ENCODE measurements at places on chromosomes 6 and 20. TPM values are rescaled to one million over a fixed set of nuclear protein-coding genes. Genes with fewer than 3 reads are reported as not detected.
A peak's percentile ranks its signal among the peaks of the same experiment; 100 is the strongest.

DNA sequence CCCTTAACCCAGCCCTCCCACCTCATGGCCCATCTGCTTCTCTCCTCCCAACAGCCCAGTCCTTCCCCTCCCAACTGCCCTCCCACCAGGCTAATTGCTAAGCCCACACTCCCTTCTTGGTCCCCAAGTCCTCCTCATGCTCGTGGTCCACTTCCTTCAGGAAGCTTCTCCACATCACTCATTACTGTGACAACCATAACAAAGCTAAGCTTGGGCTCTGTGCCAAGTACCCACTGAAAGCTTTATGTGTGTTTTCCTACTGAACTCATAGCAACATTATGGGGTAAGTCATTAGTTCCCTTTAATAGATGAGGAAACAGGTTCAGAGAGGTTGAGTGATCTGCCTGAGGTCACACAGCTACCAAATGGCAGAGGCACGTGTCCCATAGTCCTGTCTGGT is 16.2 kb downstream of the FRS3 start:
- H3K4me1 ChIP-seq = no peaks in the 10 kb centered on the region
- no peak overlapping the region for H3K27ac ChIP-seq

DNA sequence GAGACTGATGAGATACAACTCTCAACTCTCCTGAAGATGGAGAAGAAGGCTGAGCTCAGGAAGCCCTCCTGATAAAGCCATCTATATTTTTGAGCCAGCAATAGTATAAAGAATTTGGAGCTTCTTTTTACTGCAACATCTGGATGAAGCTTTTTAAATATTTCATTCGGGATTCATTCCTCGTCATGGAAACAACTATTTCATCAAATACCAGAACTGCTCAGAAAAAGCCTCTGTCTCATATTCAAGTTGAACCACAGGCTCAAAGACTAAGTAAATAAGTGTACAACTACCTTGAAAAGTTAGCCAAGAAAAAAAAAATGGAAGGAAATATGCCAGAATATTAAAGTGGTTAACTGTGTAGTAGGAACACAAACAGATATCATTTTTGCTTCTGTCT is 37.8 kb downstream of the PTPRT start:
- H3K36me3 ChIP-seq = no peaks in the 10 kb centered on the region
- H3K4me1 ChIP-seq = no peaks in the 10 kb centered on the region
- no peak for DNase-seq

DNA sequence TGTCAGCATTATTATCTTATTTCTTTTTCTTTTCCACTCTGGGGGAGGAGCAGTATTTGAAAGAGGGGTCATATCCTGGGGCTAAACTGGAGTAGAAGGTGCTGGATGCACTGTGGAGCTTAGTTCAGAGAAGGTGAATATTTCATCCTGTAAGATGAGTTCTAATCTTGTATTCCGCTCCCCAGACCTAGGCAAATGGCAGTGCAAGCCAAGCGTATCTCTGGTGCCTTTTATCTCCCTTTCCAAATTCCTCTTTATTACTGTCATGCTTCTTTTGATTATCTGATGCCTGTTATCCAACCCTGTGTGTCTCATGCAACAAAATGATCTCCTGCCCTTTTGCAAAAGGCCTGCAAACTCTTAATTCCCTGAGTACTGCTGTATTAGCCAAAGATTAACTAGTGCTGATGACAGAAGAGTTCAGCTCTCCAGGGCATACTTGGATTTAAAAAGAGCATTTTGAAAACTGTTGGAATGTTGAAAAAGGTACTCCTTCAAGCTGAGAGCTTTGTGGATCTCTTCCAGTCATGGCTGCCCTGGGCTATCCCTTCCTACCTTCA is 138.0 kb downstream of the CARMIL1 start:
- H3K4me3 ChIP-seq = no peak overlapping the region
- no peaks in the 10 kb centered on the region for H3K36me3 ChIP-seq
- no peaks in the 10 kb centered on the region for H3K4me1 ChIP-seq
- no peaks in the 10 kb centered on the region for H3K27me3 ChIP-seq
- H3K27ac ChIP-seq = no peak overlapping the region

DNA sequence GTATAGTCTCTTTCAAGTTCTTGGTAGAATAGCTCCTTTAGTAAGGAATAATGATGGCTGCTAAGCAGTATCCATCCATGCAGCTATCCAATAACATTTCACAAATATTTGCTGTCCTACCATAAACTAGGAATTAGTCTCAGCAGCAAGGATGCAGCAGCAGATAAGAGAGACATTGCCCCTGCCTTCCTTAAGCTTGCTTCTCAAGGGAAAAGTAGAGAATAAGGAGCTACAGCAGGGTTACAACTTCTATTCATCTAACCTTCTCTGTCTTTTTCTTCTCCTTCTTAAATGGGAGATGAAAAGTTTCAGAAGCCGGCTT is 2.4 kb downstream of the IL22RA2 start:
- H3K4me1 ChIP-seq = no peaks in the 10 kb centered on the region
- H3K4me3 ChIP-seq = no peak overlapping the region
- H3K27ac ChIP-seq = no peak overlapping the region
- no peaks in the 10 kb centered on the region for H3K27me3 ChIP-seq

DNA sequence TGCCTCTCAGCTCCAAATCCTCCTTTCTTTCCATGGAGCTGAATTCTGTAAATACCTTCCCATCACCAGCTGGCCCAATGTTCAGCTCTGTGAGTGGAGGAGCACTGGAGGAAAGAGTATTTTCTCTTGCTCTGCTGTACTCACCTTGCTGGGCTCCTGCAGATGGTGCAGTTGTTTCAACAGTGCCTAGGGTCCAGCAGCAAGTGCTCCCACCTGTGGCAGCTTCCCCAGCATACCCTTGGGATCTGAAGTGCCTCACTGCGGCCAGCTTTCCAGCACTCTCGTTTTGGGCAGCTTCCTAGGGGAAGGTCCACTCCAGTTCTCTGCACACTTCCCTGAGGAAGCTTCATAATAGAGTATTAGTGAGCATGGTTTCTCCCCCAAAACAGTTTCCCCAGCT is 170.9 kb downstream of the ARHGAP18 start:
- no peaks in the 10 kb centered on the region for H3K36me3 ChIP-seq
- H3K27ac ChIP-seq = no peak overlapping the region
- no peaks in the 10 kb centered on the region for H3K27me3 ChIP-seq

GRCh38 chr6:136226674-136227377 is 23.3 kb downstream of the MTFR2 start:
- H3K27me3 ChIP-seq = no peaks in the 10 kb centered on the region
- H3K4me3 ChIP-seq = no peak overlapping the region
- H3K36me3 ChIP-seq = no peaks in the 10 kb centered on the region
- no peak overlapping the region for H3K27ac ChIP-seq

DNA sequence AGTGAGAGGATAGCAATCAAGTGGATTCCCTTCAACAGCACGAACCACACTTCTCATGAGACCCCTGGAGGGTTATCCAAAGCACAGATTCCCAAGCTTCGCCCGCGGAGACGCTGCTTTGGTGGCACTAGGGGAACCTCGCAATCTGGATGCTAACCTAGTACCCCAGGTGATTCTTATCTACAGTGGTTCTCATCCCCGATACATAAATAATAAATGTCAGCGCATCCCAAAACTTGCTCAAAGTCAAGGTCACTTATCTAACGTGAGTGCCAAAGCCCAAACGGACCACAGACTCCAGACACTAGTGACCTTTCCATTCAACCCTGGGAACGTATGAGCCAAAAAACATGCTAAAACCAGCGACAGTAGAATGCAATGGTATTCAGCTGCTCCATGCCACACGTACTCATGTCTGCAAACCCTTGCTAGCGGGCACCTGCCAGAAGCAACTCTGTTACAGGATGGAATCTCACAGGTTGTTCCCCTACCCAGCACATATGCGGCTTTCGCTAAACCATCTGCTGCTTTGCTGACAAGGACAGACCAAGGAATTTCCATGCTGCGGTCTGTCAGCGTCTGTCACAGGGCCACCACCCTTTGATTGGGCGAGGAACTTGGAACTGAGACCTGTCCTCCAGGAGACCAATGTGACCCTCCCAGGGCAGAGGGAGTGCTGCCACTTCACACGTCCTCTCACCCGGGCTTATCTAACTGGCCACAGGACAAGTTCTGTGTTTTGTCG is 16.8 kb downstream of the MYLK4 start:
- H3K36me3 ChIP-seq = no peaks in the 10 kb centered on the region
- no peak for DNase-seq
- peaks cover 10% of the 10 kb centered on the region for H3K4me1 ChIP-seq
- H3K27ac ChIP-seq = peak overlapping the region; percentile 68

GRCh38 chr6:24957199-24957598 is 21.4 kb upstream of the RIPOR2 start:
- no peak overlapping the region for H3K4me3 ChIP-seq
- DNase-seq = no peak
- no peak overlapping the region for H3K27ac ChIP-seq
- no peaks in the 10 kb centered on the region for H3K36me3 ChIP-seq
- H3K27me3 ChIP-seq = no peaks in the 10 kb centered on the region

GRCh38 chr6:5107341-5107740 is 22.2 kb downstream of the PPP1R3G start:
- DNase-seq = no peak
- H3K4me1 ChIP-seq = no peaks in the 10 kb centered on the region
- H3K27me3 ChIP-seq = no peaks in the 10 kb centered on the region

- no peak overlapping the region for H3K27ac ChIP-seq
- no peak for DNase-seq
- H3K36me3 ChIP-seq = no peaks in the 10 kb centered on the region
- H3K4me3 ChIP-seq = no peak overlapping the region
- H3K27me3 ChIP-seq = no peaks in the 10 kb centered on the region
Observed at GRCh38 chr6:33761922-33762629, 15.4 kb upstream of the IP6K3 start.

DNA sequence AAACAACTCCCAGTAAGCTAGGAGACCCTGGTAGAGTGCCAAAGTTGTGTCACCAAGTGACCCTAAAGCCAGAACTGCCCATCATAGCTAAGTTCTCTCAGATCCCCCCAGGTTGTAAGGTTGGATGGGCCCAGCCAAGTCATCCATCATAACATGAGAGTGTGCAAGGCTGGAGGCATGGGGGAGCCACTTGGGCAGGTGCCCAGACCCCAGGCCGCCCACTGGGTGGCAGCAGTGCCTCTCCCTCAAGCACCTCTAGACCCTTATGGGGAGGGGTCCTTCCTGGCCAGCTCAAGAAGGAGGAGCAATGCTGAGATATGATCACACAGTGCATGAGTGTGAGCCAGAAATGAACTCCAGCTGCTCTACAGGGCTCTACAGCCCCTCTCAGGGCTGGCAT is 154.5 kb downstream of the MYLK4 start:
- no peaks in the 10 kb centered on the region for H3K36me3 ChIP-seq
- no peak for DNase-seq
- no peak overlapping the region for H3K4me3 ChIP-seq
- no peaks in the 10 kb centered on the region for H3K27me3 ChIP-seq
- H3K27ac ChIP-seq = no peak overlapping the region
- no peaks in the 10 kb centered on the region for H3K4me1 ChIP-seq

GRCh38 chr6:89398762-89399525 is 13.1 kb downstream of the RRAGD start:
- H3K27ac ChIP-seq = no peak overlapping the region
- DNase-seq = no peak
- H3K27me3 ChIP-seq = no peaks in the 10 kb centered on the region
- no peaks in the 10 kb centered on the region for H3K4me1 ChIP-seq
- H3K4me3 ChIP-seq = no peak overlapping the region

The TSHZ2 gene
- 20.9 TPM for total RNA-seq

GRCh38 chr6:29517728-29518440 is 30.1 kb upstream of the MAS1L start:
- no peak overlapping the region for H3K27ac ChIP-seq
- no peak overlapping the region for H3K4me3 ChIP-seq
- no peaks in the 10 kb centered on the region for H3K36me3 ChIP-seq
- H3K27me3 ChIP-seq = no peaks in the 10 kb centered on the region
- no peaks in the 10 kb centered on the region for H3K4me1 ChIP-seq
- DNase-seq = no peak

DNA sequence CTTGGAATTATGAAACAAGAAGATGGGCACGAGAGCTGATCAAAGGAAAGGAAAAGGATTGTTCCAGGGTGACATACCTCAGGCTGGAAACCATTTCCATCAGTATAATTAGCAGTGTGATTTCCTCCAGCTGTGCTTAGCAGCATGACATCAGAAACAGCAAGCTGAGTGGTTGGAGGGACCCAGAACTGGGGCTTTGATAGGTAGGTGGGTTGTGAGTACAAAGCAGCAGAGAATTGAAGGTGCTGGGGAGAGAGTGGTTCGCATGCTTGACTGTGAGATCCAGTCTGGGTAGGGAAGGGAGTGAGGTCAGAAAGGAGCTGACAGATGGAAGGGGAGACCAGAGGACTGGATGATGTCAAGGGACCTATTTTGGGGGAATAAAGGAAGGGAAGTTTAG is 90.4 kb downstream of the CD164 start:
- H3K27ac ChIP-seq = no peak overlapping the region
- H3K36me3 ChIP-seq = no peaks in the 10 kb centered on the region
- H3K27me3 ChIP-seq = no peaks in the 10 kb centered on the region

The REM1 gene
- 12.0 TPM for total RNA-seq

GRCh38 chr6:33290459-33290858 is 1.1 kb downstream of the PFDN6 start:
- peak overlapping the region; percentile 86 for H3K4me3 ChIP-seq
- H3K27me3 ChIP-seq = no peaks in the 10 kb centered on the region
- H3K4me1 ChIP-seq = peaks cover 17% of the 10 kb centered on the region
- H3K36me3 ChIP-seq = peaks cover 10% of the 10 kb centered on the region

DNA sequence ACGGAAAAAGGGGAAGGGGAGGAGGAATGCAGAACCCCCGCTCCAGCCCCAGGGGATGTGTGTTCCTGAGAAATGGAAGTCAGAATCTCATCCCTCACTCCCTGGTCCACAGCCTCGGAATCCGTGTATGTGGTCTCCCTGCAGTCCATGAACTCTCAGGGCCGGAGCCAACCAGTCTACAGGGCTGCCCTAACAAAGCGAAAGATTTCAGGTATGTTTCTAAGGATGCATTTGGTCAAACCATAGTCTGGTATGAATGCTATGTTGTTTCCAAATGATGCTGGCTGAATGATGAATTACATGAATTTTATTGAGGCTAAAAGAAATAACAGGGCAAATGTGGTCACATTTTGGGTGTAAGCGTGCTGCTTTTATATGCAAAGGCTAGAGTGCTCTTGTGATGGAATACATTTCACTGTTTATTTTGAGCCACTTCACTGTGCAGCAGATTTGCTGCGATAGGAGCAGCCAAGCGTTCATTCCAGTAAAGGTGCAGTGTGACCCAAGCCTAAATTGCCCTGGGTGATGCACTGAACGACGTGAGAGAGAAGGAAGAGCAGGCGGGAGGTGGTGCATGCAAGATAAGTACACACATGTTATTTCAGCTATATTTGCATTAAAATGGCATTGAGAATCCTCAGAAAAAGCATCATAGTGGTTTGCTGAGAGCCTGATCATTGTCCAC is 52.4 kb downstream of the FNDC1 start:
- no peak for DNase-seq
- no peak overlapping the region for H3K4me3 ChIP-seq
- no peak overlapping the region for H3K27ac ChIP-seq
- no peaks in the 10 kb centered on the region for H3K4me1 ChIP-seq

The SNAP91 gene
- total RNA-seq = 0.42 TPM

GRCh38 chr6:34102099-34102656 is 43.7 kb downstream of the GRM4 start:
- no peak overlapping the region for H3K27ac ChIP-seq
- DNase-seq = no peak
- peaks cover 15% of the 10 kb centered on the region for H3K27me3 ChIP-seq
- H3K36me3 ChIP-seq = no peaks in the 10 kb centered on the region
- no peaks in the 10 kb centered on the region for H3K4me1 ChIP-seq

The PNPLA1 gene
- 0.30 TPM for total RNA-seq

The C6orf118 gene
- total RNA-seq = not detected

The UNC93A gene
- total RNA-seq = not detected

The OLIG3 gene
- not detected for total RNA-seq

All from tibial nerve (tissue), 4 donors.